ENCODE measurements at places on chromosomes 1 and 21. TPM values are rescaled to one million over a fixed set of nuclear protein-coding genes. Genes with fewer than 3 reads are reported as not detected.

SWT1 gene
- 1.3 TPM for polyA plus RNA-seq

U2AF1 gene
- 70.8 TPM for polyA plus RNA-seq

SDE2 gene
- polyA plus RNA-seq, result 5.6 TPM

TMEM61 gene
- polyA plus RNA-seq, result not detected

KDF1 gene
- 0.67 TPM for polyA plus RNA-seq

ERG gene
- 7.3 TPM for polyA plus RNA-seq

ATAD3C gene
- 0.85 TPM for polyA plus RNA-seq

KIF2C gene
- polyA plus RNA-seq, result 2.9 TPM

CFAP141 gene
- not detected for polyA plus RNA-seq

SAMSN1 gene
- polyA plus RNA-seq, result 24.8 TPM

TAS1R1 gene
- 0.33 TPM for polyA plus RNA-seq

B4GALT2 gene
- polyA plus RNA-seq, result 13.7 TPM

TGFB2 gene
- polyA plus RNA-seq, result 0.24 TPM

PFKL gene
- 113 TPM for polyA plus RNA-seq

VCAM1 gene
- polyA plus RNA-seq, result 41.9 TPM

SLFNL1 gene
- polyA plus RNA-seq, result 0.21 TPM

TIAM1 gene
- 2.1 TPM for polyA plus RNA-seq

DNA sequence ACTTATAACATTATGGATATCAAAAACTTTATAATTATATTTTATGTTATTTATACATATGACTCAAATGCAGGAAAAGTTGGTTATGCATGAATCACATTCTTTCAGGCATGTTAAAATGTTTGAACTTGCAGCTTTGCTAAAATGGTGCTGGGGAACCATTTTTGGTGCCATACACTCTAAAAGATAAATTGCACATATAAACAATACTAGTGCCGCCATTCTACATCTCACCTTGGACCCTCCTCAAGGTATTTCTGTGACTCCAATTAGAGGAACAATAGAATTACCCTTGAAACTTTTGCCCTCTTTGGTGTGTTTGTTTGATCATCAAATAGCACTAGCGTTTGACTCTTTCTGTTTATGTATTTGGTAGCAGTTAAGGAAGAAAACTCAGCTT is 997 bp downstream of the PRKACB start:
- no peak for DNase-seq

DNA sequence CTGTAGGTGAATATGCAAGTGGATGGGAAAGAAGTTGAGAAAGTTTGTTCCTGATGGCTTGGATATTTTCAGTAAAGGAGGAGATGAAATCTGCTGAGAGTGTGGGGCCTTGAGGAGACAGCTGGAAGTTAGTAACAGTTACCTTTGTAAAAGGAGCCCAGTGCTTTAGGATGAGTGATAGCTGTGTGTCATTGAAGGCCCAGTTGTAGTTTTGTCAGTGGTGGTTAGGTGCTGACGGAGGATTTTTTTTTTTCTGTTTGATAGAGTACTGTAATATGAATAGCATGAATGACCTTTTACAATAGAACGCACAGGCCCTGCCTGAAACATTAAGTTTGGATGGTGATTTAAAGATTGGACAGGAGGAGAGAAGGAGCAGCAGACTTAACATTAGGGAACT is 33.3 kb downstream of the LRRC8D start:
- no peak for DNase-seq

DNA sequence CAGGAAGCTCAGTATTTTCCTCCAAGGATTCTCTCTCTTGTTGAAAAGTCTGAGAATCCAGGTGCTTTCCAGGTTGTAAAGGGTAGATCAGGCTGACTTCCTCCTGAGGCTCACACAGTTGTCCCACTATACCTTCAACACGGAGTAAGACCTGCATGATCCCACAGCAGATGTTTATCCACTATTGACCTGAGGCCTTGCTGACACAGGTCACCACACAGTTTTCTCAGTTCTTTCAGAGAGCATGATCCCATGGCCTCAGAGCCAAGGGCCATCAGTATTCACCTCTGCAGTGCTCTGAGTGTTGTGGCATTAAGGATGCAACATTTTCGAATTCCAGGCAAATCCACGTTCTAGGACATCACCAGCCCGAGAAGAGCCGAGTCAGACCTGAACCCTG is 60.5 kb upstream of the ABCD3 start:
- DNase-seq, result no peak

GRCh38 chr21:43611598-43612369 is 47.5 kb downstream of the HSF2BP start:
- peak; percentile 78 for DNase-seq

GRCh38 chr1:22919341-22920025 is 53.2 kb downstream of the LACTBL1 start:
- DNase-seq, result peak; percentile 20

DNA sequence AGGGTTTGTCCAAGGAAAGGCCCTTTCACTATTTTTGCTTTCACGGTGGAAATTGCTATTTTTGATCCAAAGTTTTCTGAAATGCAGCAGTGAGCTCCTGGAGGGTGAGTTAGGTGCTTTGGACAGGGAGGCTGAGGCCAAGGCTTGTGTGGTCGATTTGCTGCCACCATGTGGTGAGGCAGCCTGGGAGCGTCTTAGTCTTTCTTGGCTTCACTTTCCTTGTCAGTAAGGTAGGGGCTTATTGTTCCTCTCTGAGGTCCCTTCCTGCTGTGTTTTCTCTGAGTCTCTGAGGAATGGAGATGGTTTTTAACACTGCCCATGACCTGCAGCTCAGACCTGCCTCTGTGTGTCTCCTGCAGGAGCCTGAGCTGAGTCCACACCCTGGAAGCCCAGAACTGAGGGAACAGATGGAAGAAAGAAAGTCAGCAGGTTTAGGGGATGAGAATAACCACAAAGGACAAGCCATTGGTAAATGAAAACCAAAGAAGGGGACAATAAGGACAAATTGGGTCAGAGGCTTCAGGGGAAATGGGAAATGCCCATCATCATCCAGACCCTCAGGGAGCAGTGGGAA is 20.1 kb upstream of the S100A10 start:
- DNase-seq, result no peak

DNA sequence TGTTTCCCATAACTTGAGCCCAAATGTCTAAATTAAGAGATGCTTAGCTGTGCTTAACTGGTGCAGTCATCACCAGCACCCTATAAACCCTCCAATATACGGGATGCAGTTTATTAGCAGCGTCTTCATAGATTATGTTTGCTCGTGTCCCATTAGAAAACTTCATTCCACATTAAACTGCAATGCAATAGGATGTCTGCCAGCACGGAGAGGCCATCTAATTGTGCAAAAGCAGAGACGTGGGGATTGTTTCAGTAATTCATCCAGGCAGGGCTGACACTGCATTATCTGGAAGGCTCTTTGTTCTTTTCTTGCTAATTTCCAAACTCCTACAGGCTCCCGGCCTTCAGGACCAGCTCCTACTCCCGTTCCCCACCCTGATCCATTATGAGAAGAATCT is 89.5 kb downstream of the CSMD2 start:
- no peak for DNase-seq

GRCh38 chr21:44093761-44094160 is 13.4 kb upstream of the PWP2 start:
- DNase-seq, result no peak

DNA sequence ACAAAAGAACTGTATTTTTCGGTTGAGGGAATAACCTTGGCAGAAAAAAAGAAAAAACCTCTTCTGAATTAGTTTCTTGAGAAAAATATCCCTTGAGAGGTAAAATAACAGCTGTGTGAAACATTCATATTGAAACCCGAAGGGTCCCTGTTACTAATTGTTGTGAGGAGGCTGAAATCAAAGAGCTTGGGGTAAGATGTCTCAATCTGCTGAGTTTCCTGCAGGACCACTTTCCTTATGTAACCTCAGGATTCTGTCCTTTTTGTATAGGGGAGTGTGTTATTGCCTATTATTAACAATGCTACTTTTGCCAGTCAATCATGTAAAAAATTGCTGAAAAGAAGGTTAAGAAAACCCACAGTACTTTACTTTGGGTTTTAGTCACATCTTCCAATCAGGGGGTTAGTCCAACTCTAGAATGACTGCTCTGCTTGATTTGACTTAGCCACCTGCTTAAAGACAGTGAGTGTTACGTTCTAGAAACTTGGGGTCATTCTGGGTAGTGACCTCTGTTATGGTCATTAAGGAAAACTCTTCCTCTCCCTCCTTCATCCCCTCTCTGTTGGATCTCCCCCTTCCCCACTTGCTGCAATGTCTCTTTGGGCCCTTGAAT is 138.8 kb downstream of the GIPC2 start:
- DNase-seq, result no peak

DNA sequence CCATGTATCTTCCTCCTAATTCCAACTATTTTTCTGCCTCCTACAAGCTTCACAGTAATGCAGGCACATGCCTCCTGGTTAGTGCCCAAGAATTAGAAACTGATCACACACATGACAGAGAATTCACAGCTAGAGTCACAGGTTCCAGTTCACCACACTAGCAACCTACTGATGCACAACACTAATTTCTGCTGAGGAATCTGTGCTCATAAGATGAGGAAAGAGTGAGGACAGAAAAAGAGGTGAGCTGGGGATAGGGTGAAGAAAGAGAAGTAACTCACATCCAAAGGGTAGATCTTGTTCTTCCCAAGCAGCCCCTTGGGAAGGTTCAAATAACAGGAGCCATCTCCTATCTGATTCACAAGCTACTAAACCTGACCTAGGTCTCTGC is 61.3 kb downstream of the PUM1 start:
- no peak for DNase-seq

- DNase-seq, result no peak
These were observed 369.6 kb upstream of the USP24 start for GRCh38 chr1:55584526-55585401.

DNA sequence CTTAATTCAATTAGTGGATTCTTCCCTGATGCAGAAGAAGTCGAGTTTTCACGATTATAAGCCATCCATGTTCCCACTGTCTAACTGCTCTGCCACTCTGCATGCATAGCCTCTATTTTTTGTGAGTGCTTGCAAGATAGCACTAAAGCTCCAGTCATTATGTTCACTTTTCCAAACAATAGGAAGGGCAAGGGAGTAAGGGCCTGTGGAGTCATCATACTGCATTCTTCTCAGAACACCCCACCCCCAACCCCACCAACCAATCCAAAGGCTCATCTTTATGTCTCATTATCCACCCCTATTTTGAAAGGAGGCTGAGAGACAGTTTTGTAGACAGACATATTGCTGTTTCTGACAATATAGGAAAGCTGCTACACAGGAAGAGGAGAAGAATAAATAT is 471.7 kb upstream of the ADGRL2 start:
- DNase-seq, result no peak

DNA sequence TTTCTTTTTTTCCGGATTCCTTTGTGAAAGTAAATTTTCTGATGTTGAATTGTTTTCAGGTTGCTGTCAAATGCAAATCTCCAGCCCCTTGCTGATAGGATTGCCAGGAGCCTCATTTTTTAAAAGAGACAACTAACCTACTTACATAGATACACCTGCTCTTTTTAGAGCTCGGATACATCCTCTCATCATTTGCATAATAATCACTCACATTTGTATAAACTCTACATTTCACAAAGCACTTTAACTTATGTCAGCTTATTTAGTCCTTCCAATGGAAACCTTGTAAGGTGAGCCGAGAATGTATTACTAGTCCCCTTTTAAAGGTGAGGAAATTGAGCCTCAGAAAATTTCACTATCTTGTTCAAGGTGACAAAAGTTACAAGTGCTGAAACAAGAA is 84.8 kb downstream of the KCTD3 start:
- DNase-seq, result no peak

DNA sequence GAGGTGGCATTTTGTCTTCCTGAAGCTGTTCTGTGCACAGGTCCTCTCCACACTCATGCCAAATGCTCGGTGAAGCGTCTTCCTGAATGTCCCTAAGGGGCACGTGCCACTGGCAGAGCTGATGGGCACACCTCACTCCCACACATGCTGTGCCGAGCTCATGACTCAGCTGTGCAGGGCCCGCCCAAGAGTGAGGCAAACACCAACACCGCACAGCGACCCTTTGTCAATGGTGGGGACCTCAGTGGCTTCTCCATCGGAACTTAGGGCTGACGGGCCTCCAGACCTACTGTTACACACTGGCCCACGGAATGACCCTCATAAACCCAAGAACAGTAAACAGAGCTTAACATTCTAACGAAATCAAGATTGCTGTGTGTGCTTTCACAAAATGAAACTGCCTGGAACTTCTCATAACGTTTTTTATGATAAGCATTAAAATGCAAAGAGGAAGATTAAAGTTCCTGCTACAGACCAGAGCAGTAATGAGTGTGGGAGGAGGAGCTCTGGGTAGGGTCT is 89.3 kb downstream of the SIM2 start:
- DNase-seq, result no peak

DNA sequence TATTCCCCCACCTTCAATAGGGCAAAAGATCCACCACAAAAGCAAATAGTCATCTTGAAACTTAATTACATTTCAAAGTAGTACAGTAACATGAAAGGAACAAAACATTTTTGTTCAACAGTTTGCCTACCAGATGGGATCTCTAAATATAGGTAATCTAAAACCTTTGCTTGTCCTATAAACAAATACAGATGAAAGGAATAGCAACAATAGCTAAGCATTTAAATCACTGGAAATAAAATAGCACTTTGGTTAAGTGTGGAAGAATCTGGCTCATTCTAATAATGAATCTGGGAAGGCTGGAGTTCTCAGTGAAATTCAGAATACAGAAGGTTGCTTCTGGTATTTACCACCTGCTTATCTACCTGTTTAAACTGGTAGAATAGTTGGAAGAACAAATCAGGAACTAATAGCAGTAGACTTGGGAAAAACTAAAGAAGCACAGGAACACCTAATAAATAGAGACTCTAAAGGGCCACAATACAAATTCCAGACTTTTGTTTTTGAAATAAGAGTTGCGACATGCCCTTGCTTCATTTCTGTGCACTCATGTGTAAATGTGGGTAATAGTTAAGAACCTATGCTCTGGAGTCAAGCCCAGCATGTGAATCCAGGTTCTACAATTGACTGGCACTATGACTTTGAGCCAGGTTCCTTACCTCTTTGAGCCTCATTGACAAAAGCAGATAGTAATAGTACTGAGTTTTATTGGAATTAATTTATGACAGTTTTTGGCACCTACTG is 2.3 kb upstream of the LYPLAL1 start:
- no peak for DNase-seq

DNA sequence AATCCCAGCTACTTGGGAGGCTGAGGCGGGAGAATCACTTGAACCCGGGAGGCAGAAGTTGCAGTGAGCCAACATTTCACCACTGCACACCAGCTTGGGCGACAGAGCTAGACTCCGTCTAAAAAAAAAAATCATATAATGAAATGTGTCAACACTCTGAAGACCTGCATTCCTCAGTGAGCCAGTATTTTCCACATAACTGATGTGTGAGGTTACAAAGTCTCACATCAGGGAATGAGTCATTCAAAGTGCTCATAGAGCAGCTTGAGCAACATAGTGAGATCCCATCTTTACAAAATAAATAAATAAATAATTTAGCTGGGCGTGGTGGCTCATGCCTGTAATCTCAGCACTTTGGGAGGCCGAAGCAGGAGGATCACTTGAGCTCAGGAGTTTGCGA is 65.5 kb downstream of the CASZ1 start:
- DNase-seq, result no peak

GRCh38 chr1:156898161-156898566 is 4.6 kb downstream of the PEAR1 start:
- peak; percentile 85 for DNase-seq

- no peak for DNase-seq
These were observed 1.4 kb upstream of the SSBP3 start for GRCh38 chr1:54407404-54408146.

- DNase-seq, result no peak
These were observed 185.8 kb upstream of the CHODL start for GRCh38 chr21:18058731-18059398.
